ENCODE measurements at places on chromosomes 4 and X. TPM values are rescaled to one million over a fixed set of nuclear protein-coding genes. Genes with fewer than 3 reads are reported as not detected.

DNA sequence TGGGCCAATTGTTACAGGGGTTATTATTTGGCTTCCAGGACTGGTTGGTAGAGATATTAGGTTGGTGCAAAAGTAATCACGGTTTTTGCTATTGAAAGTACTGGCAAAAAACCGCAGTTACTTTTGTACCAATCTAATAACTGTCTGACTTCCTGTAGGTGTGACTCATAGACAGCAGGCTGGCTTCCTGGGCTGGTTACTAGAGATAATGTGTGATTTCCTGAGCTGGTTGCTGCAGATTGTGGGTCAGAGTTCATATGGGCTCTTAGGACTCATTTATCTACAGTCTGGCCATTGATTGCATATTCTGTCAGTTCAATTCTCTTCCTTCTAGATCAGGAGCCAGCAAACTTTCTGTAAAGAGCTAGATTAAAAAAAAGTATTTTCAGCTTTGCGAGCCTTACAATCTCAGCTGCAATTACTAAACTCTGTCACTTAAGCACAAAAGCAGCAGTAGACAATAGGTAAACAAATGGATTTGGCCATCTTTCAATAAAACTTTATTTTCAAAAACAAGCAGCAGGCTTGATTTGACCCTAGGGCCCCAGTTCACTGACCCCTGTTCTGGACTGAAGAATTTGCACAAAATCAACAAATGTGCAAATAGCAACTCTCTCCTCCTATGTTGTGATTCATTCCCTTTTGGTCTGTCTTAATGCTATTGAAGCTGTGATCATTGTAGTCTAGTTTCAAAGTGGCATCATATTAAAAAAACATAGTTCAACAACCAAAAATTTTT is 50.8 kb upstream of the BOD1L1 start:
- no peak for DNase-seq

Gene CFAP47
- polyA plus RNA-seq, result 0.05 TPM

DNA sequence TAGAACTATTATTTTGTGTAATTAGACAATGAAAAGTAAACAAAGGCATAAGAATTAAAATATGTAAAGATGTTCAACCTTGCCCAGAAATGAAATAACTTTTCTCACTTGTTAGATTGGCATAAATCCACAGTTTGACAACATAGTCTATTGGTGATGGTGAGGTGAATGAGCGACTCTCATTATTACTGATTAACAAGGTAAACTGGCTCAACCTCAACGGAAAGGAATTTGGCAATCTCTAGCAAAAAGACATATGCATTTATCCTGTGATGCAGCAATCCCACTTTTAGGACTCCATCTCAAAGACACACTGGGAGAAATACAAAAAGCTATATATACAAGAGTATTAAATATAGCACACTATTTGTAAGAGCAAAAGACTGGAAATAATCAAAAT is 22.3 kb downstream of the UBA6 start:
- no peak for DNase-seq

GRCh38 chrX:148698221-148698620 is 197.8 kb downstream of the AFF2 start:
- DNase-seq, result no peak

DNA sequence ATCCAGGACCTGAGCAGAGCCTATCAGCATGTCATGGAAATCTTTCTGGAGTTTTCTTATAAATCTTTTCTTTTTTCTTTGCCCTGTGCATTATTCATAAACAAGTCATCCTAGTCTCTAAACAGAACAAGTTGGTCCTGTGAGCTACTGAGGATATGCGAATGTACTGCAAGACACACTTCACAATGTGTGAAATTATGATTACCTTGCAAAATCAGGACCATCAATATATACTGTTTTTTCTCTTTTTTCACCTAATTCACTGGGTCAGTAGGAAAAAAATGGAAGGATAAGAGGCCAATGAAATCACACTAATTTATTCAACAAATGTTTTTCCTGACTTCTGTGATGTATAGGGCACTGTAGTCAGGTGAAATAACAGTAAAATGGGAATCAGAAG is 14.4 kb upstream of the SORBS2 start:
- no peak for DNase-seq

GRCh38 chrX:124358800-124359383 is 12.5 kb downstream of the SH2D1A start:
- no peak for DNase-seq

GRCh38 chr4:7391637-7392437 is 42.9 kb downstream of the PSAPL1 start:
- DNase-seq, result no peak

Gene EREG
- polyA plus RNA-seq, result 0.04 TPM

- no peak for DNase-seq
These were observed 59.0 kb upstream of the C1QTNF7 start for GRCh38 chr4:15368856-15369255.

Gene NAT8L
- polyA plus RNA-seq, result 0.80 TPM

DNA sequence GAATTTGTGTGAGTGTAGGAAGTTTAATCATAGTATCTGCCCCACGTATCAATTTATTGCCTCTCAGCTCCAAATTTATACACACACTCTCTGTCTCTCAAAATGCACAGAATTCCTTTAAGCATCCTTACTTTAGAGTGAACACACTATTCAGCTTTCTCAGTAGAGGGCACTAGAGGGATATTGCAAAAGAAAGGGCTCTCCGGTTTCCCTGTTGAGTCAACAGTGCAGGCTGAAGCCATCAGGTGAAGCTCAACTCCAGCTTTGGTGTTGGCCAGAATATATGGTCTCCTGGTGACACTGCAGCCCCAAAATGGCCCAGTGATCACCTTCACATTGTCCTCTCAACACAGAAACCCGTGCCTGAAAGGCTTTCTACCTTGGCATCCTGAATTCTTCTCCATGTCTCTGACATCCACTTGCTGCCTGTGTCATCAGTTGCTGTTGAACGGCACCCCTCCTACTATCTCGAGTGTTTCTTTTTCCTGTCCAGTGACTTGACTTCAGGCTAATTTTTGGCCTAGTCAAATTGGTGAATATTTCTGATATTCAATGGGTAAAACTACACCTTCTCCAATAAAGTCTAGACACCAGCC is 670.5 kb downstream of the GABRG1 start:
- no peak for DNase-seq

- DNase-seq, result no peak
These were observed 13.9 kb upstream of the GTPBP6 start for GRCh38 chrX:332496-332860.

DNA sequence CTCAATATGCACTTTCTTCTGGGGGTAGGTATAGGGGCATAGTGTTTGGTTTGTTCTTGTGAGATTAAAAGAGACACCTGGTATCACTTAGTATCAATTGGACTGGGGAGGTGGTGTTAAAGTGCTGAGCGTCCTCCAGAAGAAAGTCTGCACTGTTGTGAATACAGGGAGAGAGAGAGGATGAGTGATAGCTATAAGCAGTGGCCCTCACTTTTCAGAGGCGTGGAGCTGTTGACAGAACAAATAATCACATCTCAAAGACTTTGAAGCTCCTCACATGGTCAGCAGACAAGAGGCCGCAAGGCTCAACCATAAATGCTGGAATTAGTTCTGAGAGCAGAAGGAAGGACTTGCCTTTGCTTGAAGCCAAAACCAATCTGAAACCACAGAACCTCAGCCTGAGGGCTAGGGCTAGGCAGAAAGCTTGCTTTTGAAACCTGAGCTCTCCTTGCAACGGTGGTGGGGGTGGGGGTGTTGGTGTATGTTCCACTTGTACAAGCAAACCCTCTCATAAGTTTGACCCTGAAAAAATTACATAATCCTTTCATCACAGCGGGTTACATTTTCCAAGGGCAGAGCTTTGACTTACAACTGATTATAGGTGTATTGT is 123.2 kb upstream of the SCML1 start:
- DNase-seq, result no peak

DNA sequence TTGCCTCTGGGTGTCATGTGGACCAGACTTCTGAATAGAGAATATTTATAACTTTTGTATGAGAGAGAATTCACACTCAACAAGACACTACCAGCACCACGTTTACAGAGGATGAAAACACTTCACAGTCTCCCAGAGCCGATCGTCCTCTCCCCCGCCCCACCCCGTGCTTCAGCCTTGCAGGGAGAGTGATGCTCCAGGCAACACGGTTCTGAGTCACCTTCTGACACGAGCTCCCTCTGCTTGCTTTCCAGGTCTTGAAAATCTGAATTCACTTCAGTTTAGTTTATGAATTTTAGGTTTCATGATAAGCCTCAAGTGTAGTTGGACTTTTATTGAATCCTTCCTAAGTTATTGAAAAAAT is 59.8 kb downstream of the CPLX1 start:
- no peak for DNase-seq

DNA sequence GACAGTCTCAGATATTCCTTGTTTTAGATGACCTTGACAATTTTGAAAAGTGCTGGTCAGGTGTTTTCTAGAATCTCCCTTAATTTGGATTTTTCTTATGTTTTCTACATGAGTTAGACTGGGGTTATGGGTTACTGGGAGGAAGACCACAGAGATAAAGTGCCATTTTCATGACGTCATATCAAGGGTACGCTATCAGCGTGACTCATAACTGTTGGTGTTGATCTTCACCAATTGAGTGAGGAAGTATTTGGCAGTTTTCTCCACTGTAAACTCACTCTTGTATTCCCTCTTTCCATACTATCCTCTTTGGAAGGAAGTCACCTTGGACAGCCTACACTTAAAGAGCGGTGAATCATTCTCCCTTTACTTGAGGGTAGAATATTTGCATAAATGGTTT is 56.9 kb downstream of the MAGEC1 start:
- DNase-seq, result no peak

DNA sequence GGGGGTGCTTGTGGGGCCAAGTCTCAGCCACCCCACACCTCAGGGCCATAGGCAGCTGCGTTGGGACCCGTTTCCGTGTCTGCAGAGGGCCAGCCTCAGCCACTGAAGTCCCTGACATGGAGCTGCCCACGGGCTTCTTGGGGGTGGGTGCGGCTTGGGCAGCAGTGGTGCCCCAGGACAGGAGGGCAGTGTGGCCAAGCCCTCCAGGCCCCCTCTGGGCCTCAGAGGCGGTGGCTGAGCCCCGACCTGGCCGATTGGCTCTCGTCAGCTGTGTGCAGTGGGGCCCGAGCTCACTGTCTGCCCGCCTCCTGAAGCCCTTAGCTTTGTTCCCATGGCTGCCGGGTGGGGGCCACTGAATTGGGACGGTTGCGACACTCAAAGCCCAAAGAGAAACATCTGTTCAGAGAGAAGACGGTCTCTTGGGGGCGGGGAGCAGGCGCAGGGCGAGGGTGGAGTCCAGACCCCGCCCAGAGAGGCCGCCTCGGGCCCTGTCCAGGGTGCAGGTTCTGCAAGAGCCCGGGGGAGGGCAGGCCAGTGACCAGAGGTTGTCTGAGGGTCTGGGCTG is 9.1 kb downstream of the FGFR3 start:
- no peak for DNase-seq

DNA sequence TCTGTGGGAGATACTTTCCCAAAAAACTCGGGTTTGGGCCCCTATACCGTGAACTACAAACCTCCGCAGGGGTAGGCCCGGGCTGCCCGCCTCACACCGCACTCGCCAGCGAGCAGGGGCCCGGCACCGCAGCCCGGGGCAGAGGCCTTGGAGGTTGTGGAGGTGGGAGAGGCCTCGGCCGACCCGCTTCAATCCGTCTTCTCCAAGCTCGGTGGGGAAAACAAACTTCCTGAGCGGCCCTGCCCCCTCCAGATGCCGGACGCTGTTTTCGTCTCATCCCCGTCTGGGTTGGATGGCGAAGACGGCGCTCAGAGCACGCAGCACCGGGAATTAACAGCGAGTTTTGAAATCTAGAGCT is 442 bp upstream of the MCUB start:
- DNase-seq, result peak; percentile 36

DNA sequence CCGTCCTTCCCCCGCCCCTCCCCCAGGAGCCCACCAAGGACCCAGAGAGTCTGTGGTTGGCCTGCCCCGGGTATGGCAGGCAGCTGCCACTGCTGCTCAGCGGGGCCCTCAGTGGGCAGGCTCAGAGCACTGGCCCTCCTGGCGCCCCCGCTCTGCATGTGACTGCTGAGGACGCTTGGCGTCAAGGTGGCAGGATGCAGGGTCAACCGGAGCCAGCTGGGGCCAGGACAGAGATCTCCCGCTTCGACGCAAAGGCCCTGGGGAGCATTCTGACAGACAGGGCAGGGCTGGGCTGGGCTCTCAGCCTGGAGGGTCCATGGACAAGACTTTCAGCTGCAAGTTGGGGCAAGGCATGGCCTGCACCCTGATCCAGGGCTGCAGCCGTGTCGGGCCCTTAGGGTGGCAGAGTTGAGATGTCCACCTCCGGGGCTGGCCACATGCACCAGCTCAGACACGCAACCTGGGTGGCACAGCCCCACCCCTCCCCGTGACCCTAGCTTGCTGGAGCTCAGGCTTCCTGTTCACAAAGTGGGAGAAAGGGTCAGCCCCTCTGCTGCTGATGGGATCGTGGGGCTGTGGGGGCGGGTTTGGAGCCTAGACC is 30.3 kb downstream of the LRPAP1 start:
- no peak for DNase-seq

- no peak for DNase-seq
These were observed 16.8 kb downstream of the CCDC149 start for GRCh38 chr4:24896056-24896455.

Gene PSMD10
- polyA plus RNA-seq, result 59.4 TPM

Gene TMPRSS11A
- polyA plus RNA-seq, result not detected

- no peak for DNase-seq
These were observed 29.4 kb downstream of the IRF2 start for GRCh38 chr4:184444953-184445309.

GRCh38 chr4:98639108-98639507 is 19.3 kb downstream of the TSPAN5 start:
- DNase-seq, result no peak

DNA sequence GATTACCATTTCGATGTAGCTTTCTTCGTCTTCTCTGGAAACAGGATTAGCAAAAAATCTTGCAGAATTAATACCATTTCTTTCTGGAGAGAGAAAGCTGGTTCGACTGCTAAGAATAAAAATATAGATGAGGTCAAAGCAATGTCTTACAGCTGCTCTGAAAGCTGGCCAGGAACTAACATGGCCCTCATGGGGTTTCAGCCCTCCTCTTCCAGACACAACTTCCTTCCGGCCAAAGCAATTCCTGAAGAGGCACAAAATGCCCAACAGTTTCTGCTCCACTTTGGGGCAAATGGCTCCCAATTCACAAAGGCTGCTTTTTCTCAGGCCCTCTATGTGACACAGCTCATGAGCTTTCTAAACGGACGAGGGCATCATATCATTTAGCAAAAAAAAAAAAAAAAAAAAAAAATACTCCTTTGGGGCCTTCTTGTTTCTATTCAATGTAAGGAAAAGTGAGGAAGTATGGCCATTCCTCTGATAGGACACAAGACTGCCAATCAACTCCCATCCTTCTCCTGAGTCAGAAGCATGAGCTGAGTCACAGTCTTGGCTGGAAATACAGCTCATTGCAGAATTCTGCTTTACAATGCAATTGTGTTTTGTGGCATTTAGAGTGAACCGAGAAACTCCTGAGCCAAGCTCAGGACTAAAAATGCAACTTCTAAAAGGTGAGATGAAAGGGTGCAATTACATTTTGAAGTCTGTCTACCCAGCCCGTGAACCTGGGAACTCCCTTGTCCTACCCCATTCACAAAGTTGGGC is 42.7 kb upstream of the CTAG2 start:
- DNase-seq, result no peak

GRCh38 chr4:76293772-76294171 is 12.8 kb upstream of the STBD1 start:
- DNase-seq, result no peak

GRCh38 chr4:137609718-137610430 is 77.6 kb upstream of the PCDH18 start:
- no peak for DNase-seq

Data from ovary (tissue), 10 donors.